ENCODE measurements at places on chromosomes 12 and 14.

GRCh38 chr12:2574355-2574935 lies 220.3 kb upstream of the FKBP4 start:
- no peak for DNase-seq

GRCh38 chr12:121806546-121807423 lies 3.0 kb downstream of the SETD1B start:
- no peak for DNase-seq

DNA sequence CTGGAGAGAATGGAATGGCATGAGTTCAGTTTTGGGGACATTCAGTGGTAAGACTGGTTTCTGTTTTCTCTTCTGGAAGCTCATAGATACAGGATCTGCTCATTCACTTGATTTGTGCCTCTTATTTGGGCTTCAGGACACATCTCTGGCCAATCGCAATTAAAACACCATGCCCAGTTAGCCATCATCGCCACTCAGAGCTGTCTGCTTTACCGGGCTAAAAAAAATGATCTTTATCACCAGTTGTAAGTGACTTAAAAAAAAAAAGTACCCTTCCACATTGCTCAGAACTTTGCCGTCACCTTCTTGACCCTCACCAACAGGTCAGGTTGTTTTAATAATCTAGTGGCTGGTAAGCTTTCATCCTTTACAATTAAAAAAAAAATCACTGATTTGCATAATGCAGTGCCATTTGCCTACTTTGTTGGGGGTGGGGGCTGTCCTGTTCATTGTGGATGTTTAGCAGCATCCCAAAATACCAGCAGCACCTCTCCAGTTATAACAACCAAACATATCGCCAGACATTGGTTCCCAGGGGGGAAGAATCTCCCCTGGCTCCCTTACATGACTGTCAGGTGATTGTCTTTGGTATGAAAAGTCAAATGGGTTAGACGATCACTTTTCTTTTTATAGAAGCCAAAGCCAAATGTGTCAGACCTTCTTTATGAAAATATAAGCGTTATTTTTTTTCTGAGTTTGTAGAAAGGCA lies 150.1 kb downstream of the PRKCH start:
- no peak for DNase-seq

DNA sequence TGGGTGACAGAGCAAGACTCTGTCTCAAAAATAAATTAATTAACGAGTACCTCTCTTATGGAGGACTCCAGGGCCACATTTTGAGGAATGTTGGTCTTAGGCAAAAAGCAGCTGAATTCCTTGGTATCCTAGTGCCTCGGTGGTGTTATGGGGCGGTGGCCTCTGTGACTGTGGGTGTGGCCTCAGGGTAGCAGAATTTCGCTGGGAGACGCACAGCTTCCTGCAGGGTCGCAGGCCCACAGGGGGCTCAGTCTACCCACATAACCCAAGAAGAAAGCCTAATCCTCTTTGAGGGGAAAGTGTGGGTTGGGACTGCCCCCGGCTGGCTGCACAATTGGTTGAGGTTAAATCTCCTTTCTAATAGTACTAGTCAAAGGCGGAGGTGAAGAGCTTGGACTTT lies 11.2 kb upstream of the SERPINA4 start:
- no peak for DNase-seq

DNA sequence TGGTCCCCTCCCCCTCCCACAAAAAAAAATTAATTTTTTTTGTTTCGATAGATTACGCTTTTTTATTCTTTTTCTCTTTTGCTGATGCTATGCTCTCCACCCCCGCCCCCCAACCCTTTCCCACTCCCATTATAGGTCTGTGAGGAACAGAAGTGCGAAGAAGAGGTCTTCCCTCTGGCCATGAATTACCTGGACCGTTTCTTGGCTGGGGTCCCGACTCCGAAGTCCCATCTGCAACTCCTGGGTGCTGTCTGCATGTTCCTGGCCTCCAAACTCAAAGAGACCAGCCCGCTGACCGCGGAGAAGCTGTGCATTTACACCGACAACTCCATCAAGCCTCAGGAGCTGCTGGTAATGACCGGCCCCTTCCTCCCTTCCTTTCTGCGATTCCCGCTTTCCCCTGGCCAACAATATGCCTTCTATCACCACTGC lies 2.3 kb downstream of the CCND2 start:
- no peak for DNase-seq

GRCh38 chr12:89732522-89732921 lies 23.9 kb upstream of the ATP2B1 start:
- DNase-seq: no peak

GRCh38 chr12:132986885-132987225 lies 688 bp downstream of the ZNF26 start:
- DNase-seq: no peak

DNA sequence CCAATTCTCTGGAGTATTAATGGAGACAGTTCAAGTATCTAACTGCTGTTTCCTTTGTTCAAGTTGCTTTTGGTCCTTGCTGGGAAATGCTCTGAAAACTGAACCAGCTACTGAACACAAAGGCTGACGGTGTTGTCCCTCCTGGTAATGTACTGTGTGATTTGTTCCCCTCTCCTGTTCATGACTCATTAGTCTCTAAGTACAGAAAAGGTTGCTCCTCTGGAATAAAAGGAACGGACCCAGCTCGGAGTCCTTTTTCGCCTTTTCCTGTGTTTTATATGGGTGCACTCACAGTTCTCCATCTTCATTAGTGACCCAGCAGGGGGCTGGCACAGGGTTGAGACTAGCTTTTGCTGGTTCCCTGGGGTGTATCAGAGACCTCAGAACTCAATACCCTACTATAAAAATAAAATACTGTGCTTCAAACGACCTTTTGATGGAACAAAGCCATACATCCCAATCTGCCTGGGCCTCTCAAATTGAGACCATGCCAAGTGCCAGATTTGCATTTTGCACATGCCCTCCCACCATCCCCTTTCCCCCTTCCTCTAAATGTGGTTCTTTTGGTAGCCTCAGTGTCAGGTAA lies 269.7 kb downstream of the RAD51B start:
- no peak for DNase-seq

- DNase-seq: peak; percentile 81
Measured at GRCh38 chr14:105203057-105203531, 22.0 kb upstream of the NUDT14 start.

- peak; percentile 62 for DNase-seq
Measured at GRCh38 chr14:68779761-68780323, 13.0 kb downstream of the ZFP36L1 start.

DNA sequence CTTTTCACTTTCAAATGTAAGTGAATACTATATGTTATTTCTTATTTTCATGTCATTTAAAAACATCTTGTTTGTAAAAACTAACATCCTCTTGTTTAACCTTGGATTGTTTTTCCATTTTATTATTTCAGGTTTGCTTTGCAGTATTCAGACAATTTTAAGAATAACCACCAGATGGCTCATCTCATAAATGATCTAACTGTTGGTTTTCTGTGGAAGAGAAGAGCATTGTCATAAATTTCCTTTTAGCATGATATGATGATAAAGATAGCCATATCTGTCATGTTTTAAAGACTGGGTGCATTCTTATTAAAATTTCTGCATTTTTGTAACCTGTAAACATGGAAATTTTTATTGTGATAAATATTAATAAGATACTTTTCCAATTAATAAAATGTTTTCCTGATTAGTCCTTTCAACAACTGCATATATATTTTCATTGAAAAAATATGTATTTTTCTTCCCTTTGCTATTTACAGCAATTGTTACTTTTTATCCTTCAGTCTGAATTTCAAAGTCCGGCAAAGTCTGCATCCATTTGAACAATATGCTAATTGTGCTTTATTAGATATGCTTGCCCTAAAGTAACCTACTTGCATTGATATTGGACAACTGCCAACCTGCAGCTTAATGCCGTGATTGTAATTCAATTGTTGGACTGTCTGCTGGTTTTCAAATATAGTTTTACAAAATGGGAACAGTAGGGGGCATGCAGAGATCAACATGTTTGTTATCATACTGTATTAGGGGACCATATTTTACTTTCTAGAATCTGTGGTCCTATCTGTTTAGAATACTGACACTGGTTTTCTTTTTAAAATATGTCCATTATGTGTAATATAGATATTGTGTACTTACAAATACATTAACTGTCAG lies 163.4 kb downstream of the GARIN6 start:
- no peak for DNase-seq

- no peak for DNase-seq
Measured at GRCh38 chr14:48398675-48399282, 723.4 kb upstream of the MDGA2 start.

GRCh38 chr14:50001999-50002925 lies 109.4 kb downstream of the ARF6 start:
- peak; percentile 82 for DNase-seq

- DNase-seq: no peak
Measured at GRCh38 chr12:68809190-68810026, 1.4 kb downstream of the MDM2 start.

- DNase-seq: no peak
Measured at GRCh38 chr12:38850461-38850860, 54.9 kb downstream of the CPNE8 start.

- no peak for DNase-seq
Measured at GRCh38 chr12:62779488-62779887, 155.5 kb downstream of the PPM1H start.

GRCh38 chr14:105856676-105857219 lies 330.4 kb downstream of the TMEM121 start:
- DNase-seq: peak; percentile 13

DNA sequence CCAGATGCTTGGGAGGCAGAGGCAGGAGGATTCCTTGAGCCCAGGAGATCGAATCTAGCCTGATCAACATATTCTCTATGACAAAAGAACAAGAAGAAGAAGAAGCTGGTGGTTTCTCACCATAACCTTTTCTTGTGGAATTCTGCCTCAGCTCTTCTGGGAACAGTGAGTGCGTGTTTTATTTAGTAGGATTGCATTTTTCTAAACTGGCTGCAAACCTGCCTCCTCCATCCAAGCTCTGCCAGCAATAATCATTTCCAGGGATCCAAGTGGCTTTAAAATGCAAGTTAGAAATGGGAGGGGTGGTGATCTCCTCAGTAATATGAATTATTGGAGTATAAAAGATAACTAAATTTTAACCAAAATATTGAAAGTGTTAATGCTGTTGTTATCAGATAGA lies 46.1 kb upstream of the MMP17 start:
- no peak for DNase-seq

- no peak for DNase-seq
Measured at GRCh38 chr14:37469650-37470049, 125.4 kb downstream of the FOXA1 start.

DNA sequence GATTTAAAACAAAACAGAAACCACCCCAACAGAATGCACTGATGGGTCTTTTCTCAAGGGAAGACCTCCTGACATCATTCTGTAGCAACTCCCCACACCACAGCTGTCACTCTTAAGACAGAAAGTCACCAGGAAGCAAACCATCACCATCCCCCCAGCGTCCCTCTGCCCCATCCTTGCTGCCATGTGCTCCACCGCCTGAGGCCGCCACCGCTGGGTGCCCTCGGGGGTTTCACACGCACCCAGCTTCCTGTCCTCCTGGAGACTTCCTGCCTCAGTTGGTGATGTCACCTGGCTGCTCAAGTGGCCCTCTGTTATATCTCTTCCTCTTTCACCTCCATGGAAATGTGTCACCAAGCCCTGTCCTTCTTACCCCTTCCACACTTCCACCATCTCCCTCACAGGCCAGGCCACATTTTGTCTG lies 71.4 kb upstream of the GPR68 start:
- peak; percentile 86 for DNase-seq

DNA sequence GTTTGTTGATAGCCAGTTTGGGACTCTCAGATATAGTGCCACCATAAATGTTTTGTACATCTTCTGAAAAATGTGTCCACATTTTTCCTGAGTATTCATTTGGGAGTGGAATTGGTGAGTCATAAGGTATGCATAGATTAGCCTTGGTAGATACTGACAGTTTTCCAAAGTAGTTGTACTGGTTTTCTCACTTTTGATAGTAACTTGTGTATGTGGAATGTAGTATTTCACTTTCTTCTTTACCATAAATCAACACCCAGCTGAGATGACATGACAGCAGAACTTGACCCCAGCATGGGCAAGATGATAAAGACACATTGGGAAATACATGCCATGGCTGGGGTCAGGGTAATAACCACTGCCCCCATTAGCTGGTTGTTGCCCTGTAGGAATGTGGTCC lies 5.4 kb downstream of the FBXW8 start:
- no peak for DNase-seq

GRCh38 chr14:91286530-91286937 lies 42.0 kb upstream of the GPR68 start:
- DNase-seq: peak; percentile 94

DNA sequence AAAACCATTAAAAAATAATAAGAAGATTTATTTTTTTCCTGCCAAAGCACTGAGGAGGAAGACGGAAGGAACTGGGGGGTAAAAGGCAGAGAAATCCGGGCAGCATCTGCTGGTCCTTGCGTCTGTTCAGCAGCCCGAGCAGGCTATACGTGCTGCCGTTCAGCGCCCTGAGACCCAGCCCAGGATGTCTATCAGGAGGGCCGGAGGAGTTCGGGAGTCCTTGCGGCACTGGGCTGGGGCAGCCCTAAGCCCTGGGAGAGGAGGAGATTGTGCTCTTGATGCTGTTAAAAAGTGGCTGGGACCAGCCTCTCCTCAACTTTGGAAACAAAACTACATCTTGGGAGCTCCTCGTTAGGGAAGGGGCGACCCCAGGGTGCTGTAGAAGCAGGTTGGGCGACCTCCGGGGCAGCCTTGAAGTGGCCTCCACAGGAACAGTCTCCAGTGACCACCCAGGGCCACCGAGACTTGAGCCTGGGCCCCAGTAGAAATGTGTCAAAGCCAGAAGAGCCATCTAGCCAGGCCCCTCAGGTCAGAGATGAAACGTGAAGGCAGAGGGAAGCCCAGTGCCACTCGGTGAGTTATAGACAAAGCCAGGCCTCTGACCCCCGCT lies 14.3 kb downstream of the PGF start:
- no peak for DNase-seq

GRCh38 chr14:45083617-45083975 lies 320 bp upstream of the PRPF39 start:
- DNase-seq: no peak

- DNase-seq: no peak
Measured at GRCh38 chr12:130949806-130950205, 3.9 kb upstream of the ADGRD1 start.

- DNase-seq: no peak
Measured at GRCh38 chr14:94561656-94562010, 391 bp downstream of the SERPINA4 start.

GRCh38 chr12:89875225-89875624 lies 166.6 kb upstream of the ATP2B1 start:
- no peak for DNase-seq

DNA sequence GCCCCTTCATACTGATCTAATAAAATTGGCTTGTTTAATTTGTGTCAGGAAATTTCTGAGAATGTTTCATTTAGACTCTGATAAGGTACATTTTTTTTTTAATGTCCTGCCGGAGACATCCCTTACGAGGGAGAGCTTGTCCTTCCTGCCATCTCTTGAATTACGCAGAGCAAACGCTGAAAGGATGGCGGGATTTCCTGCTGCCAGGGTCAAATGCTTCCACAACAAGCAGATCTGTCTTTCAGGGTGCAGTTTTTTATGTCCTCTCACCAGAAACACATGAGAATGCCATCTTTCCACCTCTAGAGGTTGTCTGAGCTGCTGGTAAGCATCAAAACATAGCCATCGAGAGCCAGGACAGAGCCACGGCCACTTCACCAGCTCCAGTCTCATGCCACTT lies 126.8 kb upstream of the ARHGAP5 start:
- DNase-seq: no peak

Data from activated T-cell treated with anti-CD3 and anti-CD28 coated beads, Interleukin-2, amount 50 U/mL, for 48 hours (primary cell).